Activated CD8-positive, alpha-beta memory T cell treated with anti-CD3 and anti-CD28 coated beads, Interleukin-2, amount 10 ng/mL, durations not matched to agents 7 days and 5 days (primary cell): ENCODE measurements at places on chromosomes 1 and 21. TPM values are rescaled to one million over a fixed set of nuclear protein-coding genes. Genes with fewer than 3 reads are reported as not detected.

DNA sequence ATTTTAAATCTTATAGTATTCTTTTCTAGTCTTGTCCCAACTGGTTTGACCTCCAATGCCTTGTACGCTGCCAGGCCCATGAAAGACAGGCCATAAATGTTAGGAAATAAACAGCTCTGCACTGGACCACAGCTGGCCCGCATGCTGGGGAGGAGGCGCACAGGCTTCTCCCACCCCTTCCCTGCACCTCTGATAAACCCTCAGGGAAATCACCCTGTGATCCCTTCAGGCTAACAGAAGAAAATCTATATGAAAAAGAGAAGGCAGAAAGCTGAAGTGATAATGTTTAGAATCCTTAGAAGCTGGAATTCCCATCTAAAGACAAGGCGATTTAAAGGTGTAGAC, 41.5 kb downstream of the COLGALT2 start:
- no peak overlapping the region for H3K4me3 ChIP-seq
- peaks cover 7% of the 10 kb centered on the region for H3K4me1 ChIP-seq
- no peak for DNase-seq
- H3K36me3 ChIP-seq: no peaks in the 10 kb centered on the region
- H3K27ac ChIP-seq: no peak overlapping the region

- no peak for DNase-seq
- no peak overlapping the region for H3K27ac ChIP-seq
- no peak overlapping the region for H3K4me3 ChIP-seq
Measured at GRCh38 chr1:42081475-42081874, 71.7 kb upstream of the GUCA2B start.

GRCh38 chr21:29302359-29302875, 3.7 kb downstream of the BACH1 start:
- no peak for DNase-seq
- no peak overlapping the region for H3K4me3 ChIP-seq
- peaks cover 53% of the 10 kb centered on the region for H3K4me1 ChIP-seq
- peaks cover 6% of the 10 kb centered on the region for H3K27me3 ChIP-seq

- no peak for DNase-seq
- peaks cover 51% of the 10 kb centered on the region for H3K27me3 ChIP-seq
- H3K27ac ChIP-seq: no peak overlapping the region
- no peaks in the 10 kb centered on the region for H3K36me3 ChIP-seq
- H3K4me3 ChIP-seq: peak overlapping the region; percentile 45
- peaks cover 19% of the 10 kb centered on the region for H3K4me1 ChIP-seq
Measured at GRCh38 chr1:200739702-200740570, 1.2 kb downstream of the CAMSAP2 start.

DNA sequence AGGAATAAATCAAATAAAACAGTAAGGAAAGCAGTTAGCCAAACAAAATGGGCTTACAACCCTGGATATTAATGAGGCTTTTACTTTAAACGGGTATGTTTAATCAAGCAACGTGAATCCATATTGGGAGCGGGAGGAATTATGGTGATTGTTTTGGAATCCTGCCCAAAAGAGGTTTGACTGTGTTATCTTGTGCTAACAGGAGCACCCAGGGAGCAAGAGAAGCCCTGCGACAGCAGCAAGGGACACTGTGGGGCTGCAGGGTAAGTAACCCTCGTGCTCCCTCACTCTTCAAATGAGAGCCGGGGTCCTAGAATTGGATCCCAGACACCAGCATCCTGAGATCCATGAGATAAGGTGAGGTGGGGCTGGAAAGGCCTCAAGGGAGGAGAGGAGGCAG, 72.6 kb upstream of the PGBD5 start:
- no peak overlapping the region for H3K4me3 ChIP-seq
- peaks cover 7% of the 10 kb centered on the region for H3K27me3 ChIP-seq
- DNase-seq: no peak
- no peaks in the 10 kb centered on the region for H3K36me3 ChIP-seq
- no peak overlapping the region for H3K27ac ChIP-seq

DNA sequence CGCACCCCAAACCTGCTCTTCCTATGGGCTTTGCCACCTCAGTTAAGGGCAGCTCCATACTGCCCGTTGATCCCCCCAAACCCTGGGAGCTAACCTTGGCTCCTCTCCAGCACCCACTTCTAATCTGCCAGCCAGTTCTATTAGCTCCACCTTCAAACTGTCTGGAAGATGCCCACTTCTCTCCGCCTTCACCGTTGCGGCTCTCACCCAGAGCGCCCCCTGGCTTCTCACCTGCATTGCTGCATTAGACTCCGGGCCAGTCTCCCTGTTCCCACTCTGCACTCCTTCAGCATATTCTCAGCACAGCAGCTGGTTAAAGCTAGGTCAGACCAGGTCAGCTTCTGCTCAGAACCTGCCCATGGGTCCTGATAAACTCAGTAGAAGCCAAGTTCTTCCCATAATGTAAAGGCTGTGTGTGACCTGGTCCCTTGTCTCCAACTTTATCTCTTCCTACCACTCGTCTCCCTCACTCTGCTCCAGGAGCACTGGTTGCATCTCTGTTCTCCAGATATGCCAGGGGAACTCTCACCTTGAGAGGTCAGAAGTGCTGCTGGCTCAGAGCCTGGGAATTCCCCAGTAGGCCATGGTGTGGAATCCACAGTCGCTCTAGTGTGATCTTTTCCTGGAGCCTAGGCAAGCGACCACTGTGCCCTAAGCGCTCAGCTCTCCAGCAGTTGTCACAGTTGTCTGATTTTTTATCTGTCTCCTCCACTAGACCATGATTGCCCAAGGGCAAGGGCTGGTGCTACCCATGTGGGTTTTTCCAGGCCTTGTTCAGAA, 150.3 kb downstream of the HMGB4 start:
- DNase-seq: no peak
- H3K27me3 ChIP-seq: peaks cover 4% of the 10 kb centered on the region
- H3K4me1 ChIP-seq: no peaks in the 10 kb centered on the region
- H3K27ac ChIP-seq: no peak overlapping the region
- no peak overlapping the region for H3K4me3 ChIP-seq

- DNase-seq: no peak
- H3K36me3 ChIP-seq: peaks cover 41% of the 10 kb centered on the region
- no peaks in the 10 kb centered on the region for H3K27me3 ChIP-seq
- no peak overlapping the region for H3K27ac ChIP-seq
- no peaks in the 10 kb centered on the region for H3K4me1 ChIP-seq
Measured at GRCh38 chr1:50508040-50508586, 84.9 kb upstream of the DMRTA2 start.

- H3K36me3 ChIP-seq: peaks cover 8% of the 10 kb centered on the region
- no peaks in the 10 kb centered on the region for H3K27me3 ChIP-seq
- H3K4me3 ChIP-seq: no peak within 1 kb of the TSS
- H3K27ac ChIP-seq: no peak within 1 kb of the TSS
Measured at GRCh38 chr1:113978863-113979702, at the start of gene OLFML3. TSS of gene OLFML3 (plus strand) at chr1:113979474. CDS start at chr1:113979517, 43 bp downstream.

DNA sequence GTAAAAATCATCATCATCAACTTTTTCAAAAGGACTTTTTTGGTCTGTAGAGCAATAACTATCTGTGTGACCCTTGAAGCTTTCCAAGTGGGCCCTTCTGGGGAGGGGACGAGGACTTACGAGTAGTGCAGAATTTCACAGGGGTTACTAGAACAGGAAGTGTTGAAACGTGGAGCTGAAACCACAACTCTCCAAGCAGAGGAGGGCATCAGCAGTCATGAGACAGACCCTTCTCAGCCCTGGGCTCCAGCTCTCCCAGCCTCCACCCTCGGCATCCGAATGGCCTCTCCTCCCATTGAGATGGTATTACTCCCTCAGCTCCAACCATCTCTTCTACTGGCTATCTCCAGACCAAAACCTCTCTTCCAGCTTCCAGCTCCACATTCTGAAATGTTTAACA, 3.6 kb downstream of the FAM89A start:
- no peak overlapping the region for H3K4me3 ChIP-seq
- peaks cover 30% of the 10 kb centered on the region for H3K4me1 ChIP-seq
- no peak overlapping the region for H3K27ac ChIP-seq
- H3K27me3 ChIP-seq: peaks cover 4% of the 10 kb centered on the region
- DNase-seq: no peak
- H3K36me3 ChIP-seq: no peaks in the 10 kb centered on the region

- peaks cover 9% of the 10 kb centered on the region for H3K4me1 ChIP-seq
- no peaks in the 10 kb centered on the region for H3K36me3 ChIP-seq
Measured at GRCh38 chr21:14895792-14896191, 169.0 kb downstream of the NRIP1 start.

DNA sequence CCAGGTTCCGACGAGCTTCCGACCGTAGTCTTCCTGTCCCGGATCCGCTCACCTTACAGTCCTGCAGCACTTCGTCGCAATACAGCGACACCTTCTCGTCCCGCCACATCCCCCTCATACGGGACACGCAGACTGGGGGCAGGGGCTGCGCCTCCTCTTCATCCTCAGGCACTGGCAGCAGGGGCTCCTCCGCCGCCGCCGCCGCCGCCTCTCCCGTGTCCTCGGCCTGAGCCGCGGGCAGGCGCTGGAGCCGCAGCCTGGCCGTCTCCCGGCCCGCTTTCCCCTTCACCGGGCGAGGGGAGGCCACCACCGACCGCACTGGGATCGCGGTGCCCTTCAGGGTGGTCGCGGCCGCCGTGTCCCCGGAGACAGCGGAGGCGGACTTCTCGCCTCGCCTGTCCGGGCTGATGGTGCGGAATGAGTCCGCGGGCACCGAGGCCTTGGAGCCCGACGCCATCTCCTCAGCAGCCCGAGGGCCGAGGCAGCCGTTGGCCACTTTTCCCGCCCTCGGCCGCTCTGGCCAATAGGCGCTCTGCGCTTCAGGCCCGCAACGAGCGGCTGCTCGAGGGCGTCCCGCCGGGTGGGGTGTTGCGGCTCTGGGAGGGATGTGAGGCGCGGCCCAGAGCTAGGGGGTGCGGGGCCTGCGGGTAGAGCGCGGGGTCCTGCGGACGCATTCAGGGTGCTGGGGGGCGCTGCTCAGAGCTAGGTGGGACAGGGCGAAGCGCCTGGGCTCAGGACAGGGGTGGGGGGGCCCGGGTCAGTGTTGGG, at the start of gene SHCBP1L:
SHCBP1L (minus strand) TSS at position 490 of the 768 bp plus-strand sequence; CDS start at position 457, 33 bp downstream.
- H3K4me3 ChIP-seq: no peak within 1 kb of the TSS
- H3K27ac ChIP-seq: no peak within 1 kb of the TSS
- H3K4me1 ChIP-seq: no peaks in the 10 kb centered on the region

- H3K4me1 ChIP-seq: peaks cover 49% of the 10 kb centered on the region
- no peak overlapping the region for H3K4me3 ChIP-seq
- no peaks in the 10 kb centered on the region for H3K27me3 ChIP-seq
- no peak for DNase-seq
- H3K36me3 ChIP-seq: peaks cover 22% of the 10 kb centered on the region
Measured at GRCh38 chr1:204461331-204462228, 33.0 kb downstream of the PIK3C2B start.

- no peak overlapping the region for H3K27ac ChIP-seq
- peaks cover 69% of the 10 kb centered on the region for H3K4me1 ChIP-seq
- DNase-seq: no peak
- no peak overlapping the region for H3K4me3 ChIP-seq
- H3K36me3 ChIP-seq: peaks cover 9% of the 10 kb centered on the region
Measured at GRCh38 chr1:206700445-206701036, 15.8 kb downstream of the MAPKAPK2 start.

DNA sequence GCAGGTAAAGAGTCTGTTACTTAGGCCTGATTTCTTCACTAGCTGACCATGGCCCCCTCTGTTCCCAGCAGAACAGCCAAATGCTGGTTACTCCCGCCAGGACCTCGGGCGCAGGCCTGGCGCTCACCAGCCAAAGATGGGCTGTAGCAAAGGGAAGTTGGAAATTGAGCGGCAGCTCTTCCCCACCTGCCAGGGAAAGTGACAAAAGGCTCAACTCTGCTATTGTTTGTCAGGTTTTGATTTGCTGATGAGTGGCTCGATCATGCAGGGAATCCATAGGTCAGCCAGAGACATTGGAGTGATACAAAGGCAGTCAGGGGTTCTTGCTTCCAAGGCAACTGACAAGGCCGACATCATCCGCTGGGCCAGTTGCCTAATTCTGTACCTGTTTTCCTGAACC, 120.1 kb downstream of the ASTN1 start:
- no peaks in the 10 kb centered on the region for H3K27me3 ChIP-seq
- no peaks in the 10 kb centered on the region for H3K4me1 ChIP-seq
- H3K36me3 ChIP-seq: no peaks in the 10 kb centered on the region
- no peak overlapping the region for H3K27ac ChIP-seq

GRCh38 chr1:6423321-6423999, 1.1 kb upstream of the ESPN start:
- no peak overlapping the region for H3K27ac ChIP-seq
- no peak overlapping the region for H3K4me3 ChIP-seq
- peak; percentile 73 for DNase-seq

- no peak overlapping the region for H3K4me3 ChIP-seq
- no peak for DNase-seq
- peaks cover 15% of the 10 kb centered on the region for H3K4me1 ChIP-seq
- H3K36me3 ChIP-seq: no peaks in the 10 kb centered on the region
- H3K27me3 ChIP-seq: no peaks in the 10 kb centered on the region
Measured at GRCh38 chr1:183993132-183993531, 44.4 kb downstream of the COLGALT2 start.

GRCh38 chr1:175222296-175222938, 29.8 kb upstream of the KIAA0040 start:
- no peak overlapping the region for H3K27ac ChIP-seq
- DNase-seq: no peak
- no peaks in the 10 kb centered on the region for H3K4me1 ChIP-seq
- H3K4me3 ChIP-seq: no peak overlapping the region
- H3K36me3 ChIP-seq: no peaks in the 10 kb centered on the region

GRCh38 chr1:166488327-166488726, 321.5 kb upstream of the FAM78B start:
- no peak overlapping the region for H3K4me3 ChIP-seq
- peaks cover 5% of the 10 kb centered on the region for H3K4me1 ChIP-seq
- DNase-seq: no peak
- no peak overlapping the region for H3K27ac ChIP-seq
- H3K36me3 ChIP-seq: peaks cover 2% of the 10 kb centered on the region

- peaks cover 23% of the 10 kb centered on the region for H3K36me3 ChIP-seq
- peaks cover 5% of the 10 kb centered on the region for H3K4me1 ChIP-seq
- no peaks in the 10 kb centered on the region for H3K27me3 ChIP-seq
- peak; percentile 52 for DNase-seq
- H3K4me3 ChIP-seq: no peak overlapping the region
Measured at GRCh38 chr21:32653326-32653901, 41.2 kb upstream of the CFAP298 start.

GRCh38 chr1:3903141-3904005, 3.3 kb upstream of the C1orf174 start:
- peak overlapping the region; percentile 84 for H3K27ac ChIP-seq
- H3K4me3 ChIP-seq: peak overlapping the region; percentile 3
- H3K4me1 ChIP-seq: peaks cover 38% of the 10 kb centered on the region
- peak; percentile 76 for DNase-seq

The GPR157 gene
- 3.6 TPM for total RNA-seq

The OR10Z1 gene
- not detected for total RNA-seq

The CYP4Z1 gene
- total RNA-seq: not detected

The AADACL4 gene
- not detected for total RNA-seq

The AMY1B gene
- not detected for total RNA-seq

The FCRL3 gene
- 2.2 TPM for total RNA-seq

The CLDN14 gene
- not detected for total RNA-seq

The COL16A1 gene
- not detected for total RNA-seq

The OR2M3 gene
- not detected for total RNA-seq

The NR0B2 gene
- total RNA-seq: not detected

The CYP4X1 gene
- not detected for total RNA-seq

The NRIP1 gene
- 18.8 TPM for total RNA-seq

The SPATA17 gene
- total RNA-seq: not detected
